ENCODE measurements at places on chromosomes 12 and 14.

DNA sequence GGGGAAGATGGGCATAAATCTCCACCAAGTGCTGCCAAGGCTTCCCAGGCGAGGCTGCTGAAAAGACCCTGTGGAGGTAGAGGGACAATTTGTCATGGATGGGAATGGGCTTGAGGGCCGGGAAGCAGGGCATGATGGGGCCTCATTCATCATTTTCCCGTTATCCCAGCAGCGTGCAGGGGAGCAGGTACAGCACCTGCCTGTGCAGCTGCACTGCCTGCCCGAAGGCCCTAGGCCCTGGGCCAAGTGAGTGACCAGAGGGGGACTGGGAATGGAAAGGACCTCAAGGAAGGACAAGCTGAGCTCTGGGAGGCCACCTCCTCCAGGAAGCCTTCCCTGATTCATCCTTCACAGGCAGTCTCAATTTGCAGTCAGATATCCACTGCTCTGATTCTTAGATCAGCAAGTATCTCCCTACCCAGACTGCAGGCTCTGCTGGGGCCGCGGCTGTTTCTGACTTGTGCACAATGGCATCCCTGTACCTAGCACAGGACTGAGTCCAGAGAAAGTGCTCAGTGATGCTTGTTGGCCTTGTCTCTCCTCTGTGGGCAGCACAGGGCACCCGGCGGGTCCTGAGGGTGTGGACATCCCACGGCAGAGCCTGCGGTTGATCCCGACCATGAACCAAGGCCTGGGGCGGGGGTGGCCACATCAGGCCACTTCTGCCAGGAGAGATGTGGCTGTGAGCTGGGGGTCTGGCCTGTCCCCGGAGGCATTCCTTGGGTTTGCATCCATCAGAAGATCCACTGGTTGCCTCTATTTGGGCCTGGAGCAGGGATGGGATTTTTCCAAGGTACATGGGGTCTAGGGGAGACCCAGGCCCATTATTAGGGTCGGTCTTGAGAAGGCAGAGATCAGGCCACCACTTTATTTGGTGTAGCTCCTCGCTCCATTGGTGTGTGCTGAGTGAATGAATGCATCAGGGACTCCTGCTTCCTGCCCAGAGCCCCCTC, 167.3 kb upstream of the RTL1 start:
- no peak for DNase-seq

- DNase-seq = peak; percentile 47
Observed at GRCh38 chr12:1606021-1606622, 11.7 kb upstream of the FBXL14 start.

DNA sequence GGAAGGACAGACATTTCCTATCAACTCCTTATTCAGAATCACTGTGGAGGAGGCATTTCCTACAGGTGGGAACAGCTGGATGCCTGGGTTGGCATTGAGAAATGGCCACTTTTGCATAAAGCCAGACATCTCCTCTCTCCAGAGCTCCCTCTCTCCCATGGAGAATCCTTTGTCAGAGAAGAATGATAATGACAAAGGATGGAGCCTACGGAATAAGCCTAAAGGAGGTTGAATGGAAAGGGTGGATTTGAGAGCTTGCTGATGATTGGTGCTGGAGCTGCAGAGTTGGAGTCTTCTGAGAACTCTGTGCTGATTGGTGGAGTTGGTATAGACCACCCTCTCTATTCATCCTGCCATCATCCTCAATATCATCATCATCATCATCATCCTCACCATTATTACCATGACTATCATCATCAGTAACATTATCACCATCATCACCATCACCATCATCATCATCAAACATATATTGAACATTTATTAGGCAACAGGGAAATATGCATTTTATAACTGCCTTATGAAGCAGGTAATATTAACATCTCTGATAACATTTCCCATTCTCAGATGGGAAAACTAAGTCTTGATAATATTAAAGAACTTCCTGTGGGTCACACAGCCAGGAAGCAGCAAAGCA, 89.2 kb upstream of the HSPB8 start:
- no peak for DNase-seq

DNA sequence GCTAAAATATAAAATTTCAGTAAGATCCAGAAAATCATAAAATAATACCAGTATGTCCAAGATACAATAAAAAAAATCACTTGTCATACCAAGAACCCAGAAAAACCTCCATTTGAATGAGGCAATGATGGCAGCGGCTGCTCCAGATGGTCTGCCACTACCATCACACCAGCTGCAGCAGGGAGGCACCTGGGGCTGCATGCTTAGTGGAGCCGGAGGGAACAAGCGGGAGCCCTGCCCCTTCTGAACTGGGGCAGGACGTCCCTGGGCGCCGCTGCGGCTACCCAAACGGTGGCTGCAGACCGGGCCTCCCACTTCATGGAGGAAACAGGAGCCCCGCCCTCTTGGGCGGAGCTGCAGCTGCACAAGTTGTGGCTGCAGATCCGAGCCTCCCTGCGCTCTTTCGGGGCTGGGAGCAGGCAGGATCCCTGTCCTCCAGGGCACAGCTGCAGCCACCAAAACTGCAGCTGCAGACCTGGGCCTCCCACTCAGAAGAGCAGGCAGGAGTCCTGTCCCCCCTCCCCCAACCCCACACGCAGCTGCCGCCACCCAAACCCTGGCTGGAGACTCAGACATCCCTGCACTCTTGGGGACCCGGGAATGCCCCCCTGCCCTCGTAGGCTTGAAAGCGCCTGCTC, 36.1 kb upstream of the OR5AU1 start:
- peak; percentile 46 for DNase-seq

GRCh38 chr12:111170543-111170942, 198.4 kb downstream of the PHETA1 start:
- no peak for DNase-seq

- DNase-seq = no peak
Observed at GRCh38 chr14:34539407-34540180, at the start of gene EAPP. Gene EAPP, minus strand, starts transcription at chr14:34539701. Its CDS starts 73 bp downstream, at chr14:34539628.

GRCh38 chr12:20525064-20525610, 156.8 kb downstream of the PDE3A start:
- no peak for DNase-seq

- DNase-seq = no peak
Observed at GRCh38 chr12:20264608-20265114, 103.7 kb upstream of the PDE3A start.

- DNase-seq = no peak
Observed at GRCh38 chr12:131192951-131193350, 239.2 kb downstream of the ADGRD1 start.

- no peak for DNase-seq
Observed at GRCh38 chr14:36506732-36507614, 13.1 kb downstream of the NKX2-1 start.

DNA sequence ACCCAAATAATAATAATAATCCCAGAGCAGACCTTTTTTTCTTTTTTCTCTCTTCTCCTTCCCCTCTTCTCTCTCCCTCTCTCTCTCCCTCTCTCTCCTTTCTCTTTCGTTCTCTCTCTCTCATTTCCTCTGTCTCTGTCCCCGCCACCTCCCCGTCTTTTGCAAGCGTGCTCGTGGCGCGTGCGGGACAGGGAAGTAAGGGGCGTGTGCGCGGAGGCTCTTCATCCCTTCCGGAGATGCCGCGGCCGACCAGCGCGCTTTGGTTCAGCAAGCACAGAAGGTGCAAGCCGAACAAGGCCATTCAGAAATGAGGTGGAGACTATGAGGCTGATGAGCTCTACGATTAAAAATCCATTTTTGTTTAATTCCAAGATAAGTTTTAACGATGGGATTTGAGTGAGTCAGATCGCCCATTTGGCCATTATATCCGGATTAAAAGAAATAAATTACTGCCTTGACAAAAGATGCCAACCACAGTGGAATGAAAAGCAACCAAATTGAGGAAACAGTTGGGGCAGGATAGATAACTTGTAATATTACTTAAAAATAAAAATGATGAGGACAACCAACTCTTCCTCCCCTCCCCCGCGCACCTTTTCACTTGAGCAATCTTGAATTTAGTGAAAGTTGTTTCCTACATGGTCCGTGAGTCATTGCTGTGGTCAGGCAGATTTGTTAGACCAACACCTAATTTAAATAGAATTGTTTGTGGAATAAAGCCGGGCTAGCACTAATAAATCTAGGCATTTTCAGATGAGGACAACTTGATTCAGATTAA, 1.2 kb upstream of the AMIGO2 start:
- DNase-seq = peak; percentile 1

DNA sequence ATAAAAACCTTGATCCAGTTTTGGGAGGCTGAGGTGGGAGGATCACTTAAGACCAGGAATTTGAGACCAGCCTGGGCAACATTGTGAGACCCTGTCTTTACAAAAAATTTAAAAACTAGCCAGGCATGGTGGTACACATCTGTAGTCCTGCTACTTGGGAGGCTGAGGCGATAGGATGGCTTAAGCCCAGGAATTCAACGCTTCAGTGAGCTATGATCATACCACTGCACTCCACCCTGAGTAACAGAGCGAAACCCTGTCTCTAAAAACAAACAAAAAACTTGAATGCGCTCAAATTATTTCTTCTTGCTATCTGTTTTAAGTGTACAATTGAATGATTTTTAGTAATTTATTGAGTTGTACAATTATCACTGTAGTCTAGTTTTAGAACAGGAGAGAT, 20.1 kb downstream of the WDR20 start:
- DNase-seq = no peak
